ENCODE measurements at places on chromosomes 3 and 15. TPM values are rescaled to one million over a fixed set of nuclear protein-coding genes. Genes with fewer than 3 reads are reported as not detected.

ECE2 gene
- not detected for total RNA-seq

PPARG gene
- total RNA-seq: 1.2 TPM

CCNDBP1 gene
- total RNA-seq: 66.2 TPM

PLCL2 gene
- total RNA-seq: 41.1 TPM

GOLGB1 gene
- 33.2 TPM for total RNA-seq

TRPM1 gene
- not detected for total RNA-seq

ROBO1 gene
- total RNA-seq: not detected

RGMA gene
- not detected for total RNA-seq

PTPRG gene
- 0.84 TPM for total RNA-seq

LRRC3B gene
- not detected for total RNA-seq

SV2B gene
- total RNA-seq: 0.20 TPM

SPATA12 gene
- not detected for total RNA-seq

SLC12A1 gene
- total RNA-seq: not detected

BOC gene
- total RNA-seq: 0.05 TPM

GPR160 gene
- total RNA-seq: 9.5 TPM

GREM1 gene
- total RNA-seq: not detected

TM2D3 gene
- 42.9 TPM for total RNA-seq

GPR27 gene
- total RNA-seq: 0.50 TPM

PLA2G4D gene
- not detected for total RNA-seq

NSUN3 gene
- 20.5 TPM for total RNA-seq

CYP8B1 gene
- not detected for total RNA-seq

ZNF80 gene
- 1.00 TPM for total RNA-seq

SEMA3F gene
- total RNA-seq: 0.11 TPM

TLNRD1 gene
- total RNA-seq: 35.8 TPM

NPAP1 gene
- total RNA-seq: not detected

TMEM108 gene
- total RNA-seq: not detected

ROPN1 gene
- not detected for total RNA-seq

SLC51A gene
- not detected for total RNA-seq

EXD1 gene
- not detected for total RNA-seq

MORC1 gene
- not detected for total RNA-seq

SH3GL3 gene
- not detected for total RNA-seq

ZNF660 gene
- total RNA-seq: 0.11 TPM

HRH1 gene
- 0.43 TPM for total RNA-seq

TP53BP1 gene
- total RNA-seq: 42.7 TPM

KNSTRN gene
- 53.6 TPM for total RNA-seq

ITIH1 gene
- not detected for total RNA-seq

GABRA5 gene
- not detected for total RNA-seq

USP4 gene
- total RNA-seq: 84.2 TPM

NEO1 gene
- 4.5 TPM for total RNA-seq

PCLAF gene
- 115 TPM for total RNA-seq

PARP15 gene
- total RNA-seq: 37.1 TPM

ILDR1 gene
- 0.43 TPM for total RNA-seq

GOLGA8J gene
- total RNA-seq: not detected

TRIM42 gene
- total RNA-seq: not detected

GNAI2 gene
- total RNA-seq: 420 TPM

SPINT1 gene
- total RNA-seq: 3.7 TPM

SNX22 gene
- total RNA-seq: 0.36 TPM

RLBP1 gene
- not detected for total RNA-seq

SLC30A4 gene
- 2.2 TPM for total RNA-seq

CRYGS gene
- total RNA-seq: 5.4 TPM

DCLK3 gene
- not detected for total RNA-seq

OSTN gene
- total RNA-seq: not detected

ANKRD63 gene
- total RNA-seq: not detected

STAC gene
- not detected for total RNA-seq

SPINK8 gene
- not detected for total RNA-seq

HEMK1 gene
- 58.1 TPM for total RNA-seq

Data from T-helper 2 cell treated with Interferon-gamma antibody and Interleukin-4, amounts not matched to agents 100 ng/mL and 5 ng/mL, for 36 hours (primary cell).